LHCN-M2 (cell line): ENCODE measurements at places on chromosomes 1 and 21.

DNA sequence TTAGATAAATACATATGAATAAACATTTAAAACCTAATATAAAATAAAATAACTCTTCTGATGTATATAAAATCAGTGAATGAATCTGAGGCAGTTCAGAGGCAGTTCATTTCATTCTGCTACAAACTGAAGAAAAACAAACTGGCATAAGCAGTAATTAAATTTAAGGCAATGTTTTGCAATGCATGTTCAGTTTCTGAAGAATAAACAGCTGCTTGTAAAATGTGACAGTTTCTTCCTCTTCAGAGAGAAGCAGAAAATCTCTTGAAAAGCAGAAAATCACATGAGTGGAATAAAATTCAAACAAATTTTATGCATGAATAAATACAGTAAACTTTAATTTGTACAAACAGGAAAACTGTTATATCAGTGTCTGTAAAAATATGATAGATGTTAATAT is 643.7 kb downstream of the KCNT2 start:
- DNase-seq, result no peak

DNA sequence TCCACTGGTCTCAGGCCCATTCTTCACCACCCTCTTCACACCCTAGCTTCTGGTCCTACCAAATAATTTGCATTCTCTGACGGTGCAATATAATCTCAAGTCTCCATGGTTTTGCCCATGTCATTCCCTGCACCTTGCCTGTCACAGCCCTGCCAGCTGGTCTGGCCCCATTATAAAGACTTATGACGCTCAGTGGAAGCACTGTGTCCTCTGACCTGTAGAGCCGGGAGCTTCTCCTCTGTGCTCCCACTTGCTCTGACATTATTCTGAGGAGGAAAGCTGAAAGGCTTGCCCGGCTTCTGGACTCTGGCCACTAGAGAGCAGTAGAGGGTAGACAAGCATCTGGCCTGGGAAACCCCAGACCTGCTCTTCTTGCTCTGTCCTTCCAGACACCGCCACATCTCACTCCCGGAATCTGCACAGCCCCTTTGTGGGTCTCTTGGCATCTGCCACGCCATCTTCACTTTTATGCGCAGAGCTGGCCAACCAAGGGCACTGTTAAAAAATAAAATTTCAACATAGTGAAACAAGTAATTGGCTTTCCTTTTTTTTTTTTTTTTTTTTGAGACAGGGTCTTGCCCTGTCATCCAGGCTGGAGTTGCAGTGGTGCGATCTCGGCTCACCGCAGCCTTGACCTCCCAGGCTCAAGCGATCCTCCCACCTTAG is 44.4 kb downstream of the NENF start:
- DNase-seq, result peak; percentile 83

DNA sequence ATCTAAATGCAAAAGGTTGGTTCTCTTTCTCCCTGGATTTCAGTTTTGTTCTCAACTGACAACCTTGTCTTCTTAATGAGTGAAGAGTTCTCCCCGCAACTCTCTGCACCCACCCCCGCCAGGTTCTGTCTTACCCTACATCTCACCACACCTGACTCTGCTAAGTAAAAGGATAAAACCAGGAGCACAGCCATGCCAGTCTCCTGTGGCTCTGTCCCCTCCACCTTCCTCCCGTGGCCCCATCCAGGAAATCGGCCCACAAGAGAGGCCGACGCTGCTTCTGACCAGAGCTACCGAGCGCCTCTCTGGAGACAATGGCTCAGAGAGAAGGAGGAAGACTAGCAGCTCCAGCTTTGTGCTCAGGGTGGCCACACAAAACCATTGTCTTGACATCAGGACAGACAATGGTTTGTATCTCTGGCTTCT is 72.2 kb downstream of the PLEKHA6 start:
- no peak for DNase-seq

DNA sequence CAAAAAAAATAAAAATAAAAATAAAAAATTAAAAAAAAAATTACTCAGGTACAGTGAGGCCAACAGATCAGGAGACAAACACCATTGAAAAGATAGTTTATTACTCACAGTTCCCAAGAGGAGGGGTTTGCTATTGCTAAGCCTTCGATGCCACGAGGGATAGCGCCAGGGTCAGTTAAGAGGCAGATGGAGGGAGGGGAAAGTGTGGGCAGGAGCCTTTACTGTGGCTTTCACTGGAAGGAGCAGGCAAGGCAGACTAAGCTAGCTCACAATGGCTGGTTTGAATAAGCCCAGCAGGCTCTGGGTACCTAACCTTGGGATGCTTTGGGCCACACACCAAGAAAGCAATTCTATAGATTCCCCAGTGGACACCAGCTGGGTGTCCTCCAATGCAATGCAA is 12.7 kb upstream of the RNF187 start:
- DNase-seq, result no peak

GRCh38 chr1:117566556-117566955 is 39.3 kb upstream of the TENT5C start:
- DNase-seq, result no peak

GRCh38 chr21:31203431-31204054 is 140.5 kb downstream of the TIAM1 start:
- peak; percentile 77 for DNase-seq

DNA sequence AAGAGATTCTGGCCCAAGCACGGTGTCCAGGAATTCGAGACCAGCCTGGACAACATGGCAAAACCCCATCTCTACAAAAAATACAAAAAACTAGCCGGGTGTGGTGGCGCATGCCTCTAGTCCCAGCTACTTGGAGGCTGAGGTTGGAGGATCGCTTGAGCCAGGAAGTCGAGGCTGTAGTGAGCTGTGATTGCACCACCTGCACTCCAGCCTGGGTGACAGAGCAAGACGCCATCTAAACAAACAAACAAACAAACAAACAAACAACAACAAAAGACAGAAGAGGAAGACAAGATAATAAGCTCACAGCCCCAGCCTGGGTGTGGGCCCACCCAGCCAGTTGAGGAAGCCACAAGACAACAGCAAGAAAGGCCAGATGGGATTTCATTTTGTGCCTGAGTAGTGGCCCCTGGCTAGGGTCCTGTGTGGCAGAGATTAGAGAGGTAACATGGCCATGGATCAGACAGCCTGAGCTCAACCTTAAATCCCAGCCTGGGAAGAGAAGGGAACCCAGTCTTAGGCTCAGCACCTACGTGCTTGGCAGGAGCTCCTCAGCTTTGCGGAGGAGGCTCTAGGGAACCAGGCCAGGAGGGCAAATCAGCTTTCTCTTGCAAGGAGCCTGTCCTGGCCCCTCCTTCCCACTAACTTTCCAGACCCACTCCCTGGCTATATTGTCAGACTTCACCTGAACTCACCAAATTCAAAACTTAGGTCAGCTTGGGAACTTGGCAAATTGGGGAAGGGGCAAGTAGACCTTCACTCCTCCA is 4.9 kb upstream of the BEST4 start:
- no peak for DNase-seq

- DNase-seq, result peak; percentile 61
Measured at GRCh38 chr1:204363335-204364114, 3.8 kb upstream of the PLEKHA6 start.

DNA sequence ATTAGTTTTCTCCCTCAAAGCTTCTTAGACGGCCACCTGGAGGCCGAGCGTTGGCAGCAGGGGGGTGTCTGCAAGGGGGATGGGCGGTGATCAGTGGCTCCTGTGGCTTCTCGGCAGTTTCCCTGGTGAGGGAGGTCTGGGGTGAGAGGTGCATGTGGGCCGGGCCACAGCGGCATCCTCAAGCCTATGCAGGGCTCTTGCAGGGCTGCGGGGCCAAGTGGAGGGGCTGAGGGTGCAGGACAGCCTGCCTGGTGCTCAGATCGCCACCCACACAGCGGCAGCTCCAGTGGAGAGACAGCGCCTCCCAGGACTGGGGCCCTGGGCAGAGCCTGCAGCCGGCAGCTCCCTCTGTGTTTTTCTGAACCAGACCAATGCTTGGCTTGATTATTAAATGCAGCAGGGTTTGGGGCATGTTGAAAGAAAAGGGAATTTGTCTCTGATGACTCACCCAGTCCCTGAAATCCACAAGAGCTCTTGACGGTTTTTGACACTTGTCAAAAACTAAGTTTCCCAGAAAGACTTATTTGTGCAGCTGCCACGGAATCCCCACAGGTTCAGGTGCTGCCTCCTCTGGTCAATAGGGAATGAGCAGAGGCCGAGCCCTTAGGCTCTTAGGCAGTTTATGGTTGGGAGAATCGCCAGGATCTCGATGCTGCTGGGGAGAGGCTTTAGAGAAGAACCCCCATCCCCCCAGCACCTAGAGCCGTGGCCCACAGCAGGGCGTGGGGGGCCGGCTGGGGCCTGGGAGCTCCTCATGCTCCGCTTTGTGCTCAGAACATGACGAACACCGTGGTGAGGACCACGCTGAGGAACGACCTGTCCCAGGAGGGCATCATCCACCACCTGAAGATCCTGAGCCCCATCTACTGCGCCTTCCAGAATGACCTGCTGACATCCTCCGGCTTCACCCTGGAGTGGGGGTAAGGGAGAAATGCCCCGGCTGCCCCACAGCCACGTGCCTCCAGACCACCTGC is 54.7 kb downstream of the UMODL1 start:
- peak; percentile 84 for DNase-seq

DNA sequence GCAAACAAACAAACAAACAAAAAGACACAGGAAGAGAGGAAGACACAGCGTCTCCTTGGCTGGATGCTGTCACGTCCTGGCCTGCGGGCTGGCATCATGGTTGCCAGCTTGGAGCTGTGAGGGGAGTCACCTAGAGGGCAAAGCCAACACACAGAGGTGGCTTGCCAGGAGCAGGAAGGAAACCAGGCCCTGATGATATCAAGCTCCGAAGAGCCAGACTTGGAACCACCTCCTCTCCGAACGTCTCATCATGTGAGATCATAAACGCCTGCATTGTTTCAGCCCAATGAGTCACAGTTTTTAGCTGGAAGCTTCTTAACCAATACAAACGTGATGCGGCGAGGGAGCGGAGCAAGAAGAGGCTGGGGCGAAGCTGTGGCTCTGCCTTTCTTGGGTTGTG is 8.7 kb downstream of the PLA2G2D start:
- DNase-seq, result peak; percentile 13
